Foreskin melanocyte (primary cell): ENCODE measurements at places on chromosomes 2 and 18.
A peak's percentile ranks its signal among the peaks of the same experiment; 100 is the strongest.

GRCh38 chr2:229832510-229832898 is 89.3 kb downstream of the TRIP12 start:
- DNase-seq = no peak

- no peak for DNase-seq
Observed at GRCh38 chr2:224884188-224884587, 158.1 kb downstream of the DOCK10 start.

DNA sequence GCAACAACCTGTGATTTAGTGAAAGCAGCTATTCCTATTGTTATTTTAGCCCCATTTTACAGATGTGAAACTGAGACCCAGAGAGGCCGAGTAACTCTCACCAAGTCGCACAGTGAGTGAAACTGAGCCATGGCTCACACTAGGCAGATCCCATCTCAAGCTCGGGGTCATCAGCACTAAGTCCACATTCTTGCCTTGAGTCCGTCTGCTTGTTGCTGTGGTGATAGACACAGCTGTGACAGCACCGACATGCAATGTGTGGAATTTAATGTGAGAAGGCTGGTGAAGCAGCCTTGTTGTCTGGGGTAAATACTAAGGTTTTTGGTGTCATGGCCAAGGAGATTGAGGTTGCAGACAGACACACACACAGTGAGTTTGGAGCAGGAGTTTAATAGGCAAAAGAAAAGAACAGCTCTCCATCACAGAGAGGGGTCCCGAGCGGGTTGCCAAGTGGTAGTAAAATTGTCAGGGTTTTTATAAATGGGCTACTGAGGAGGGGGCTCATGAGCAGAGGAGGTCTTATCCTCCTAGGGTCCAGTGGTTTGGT is 40.2 kb upstream of the GMCL1 start:
- no peak for DNase-seq

DNA sequence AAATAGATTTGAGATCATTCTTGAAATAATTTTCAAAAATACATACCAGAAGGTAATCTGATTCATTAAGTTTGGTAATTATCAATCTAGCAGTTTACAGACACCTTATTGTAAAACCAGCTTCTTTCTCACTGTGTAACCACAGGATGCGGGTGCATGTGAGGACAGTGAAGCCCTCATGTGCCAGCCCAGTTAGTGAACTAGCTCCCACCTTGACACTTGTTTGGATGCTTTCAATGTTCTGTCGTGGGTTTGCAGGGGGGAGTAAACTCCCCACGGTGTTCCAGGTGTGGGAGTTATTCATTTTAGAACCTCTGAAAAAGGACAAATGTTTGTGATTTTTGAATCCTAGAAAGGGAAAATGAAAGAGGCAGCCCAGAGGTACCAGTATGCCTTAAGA is 59.0 kb downstream of the WDSUB1 start:
- DNase-seq = no peak

- DNase-seq = peak; percentile 68
Observed at GRCh38 chr2:28390746-28391563, 1.7 kb upstream of the FOSL2 start.

GRCh38 chr2:1249897-1250687 is 163.2 kb upstream of the TPO start:
- DNase-seq = no peak

DNA sequence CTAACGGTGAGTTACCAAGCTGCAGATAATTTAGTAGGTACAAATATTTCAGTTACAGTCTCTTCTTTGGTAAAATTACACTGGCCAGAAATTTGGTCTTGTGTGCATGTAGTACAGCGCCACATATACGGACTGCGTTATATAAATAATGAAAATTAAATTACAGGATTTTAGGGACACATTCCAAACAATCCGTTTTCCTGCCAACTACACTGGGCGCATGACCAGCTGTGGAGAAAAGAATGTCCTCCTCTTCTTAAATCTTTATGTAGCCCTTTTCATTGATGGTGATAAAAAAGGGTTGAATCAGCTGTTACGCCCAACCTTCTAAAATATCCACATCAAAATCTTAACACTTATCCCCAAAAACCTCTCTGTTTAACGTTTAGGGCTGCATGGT is 37.5 kb downstream of the TCF4 start:
- DNase-seq = no peak

- no peak for DNase-seq
Observed at GRCh38 chr18:37571266-37571665, 5.7 kb upstream of the CELF4 start.

DNA sequence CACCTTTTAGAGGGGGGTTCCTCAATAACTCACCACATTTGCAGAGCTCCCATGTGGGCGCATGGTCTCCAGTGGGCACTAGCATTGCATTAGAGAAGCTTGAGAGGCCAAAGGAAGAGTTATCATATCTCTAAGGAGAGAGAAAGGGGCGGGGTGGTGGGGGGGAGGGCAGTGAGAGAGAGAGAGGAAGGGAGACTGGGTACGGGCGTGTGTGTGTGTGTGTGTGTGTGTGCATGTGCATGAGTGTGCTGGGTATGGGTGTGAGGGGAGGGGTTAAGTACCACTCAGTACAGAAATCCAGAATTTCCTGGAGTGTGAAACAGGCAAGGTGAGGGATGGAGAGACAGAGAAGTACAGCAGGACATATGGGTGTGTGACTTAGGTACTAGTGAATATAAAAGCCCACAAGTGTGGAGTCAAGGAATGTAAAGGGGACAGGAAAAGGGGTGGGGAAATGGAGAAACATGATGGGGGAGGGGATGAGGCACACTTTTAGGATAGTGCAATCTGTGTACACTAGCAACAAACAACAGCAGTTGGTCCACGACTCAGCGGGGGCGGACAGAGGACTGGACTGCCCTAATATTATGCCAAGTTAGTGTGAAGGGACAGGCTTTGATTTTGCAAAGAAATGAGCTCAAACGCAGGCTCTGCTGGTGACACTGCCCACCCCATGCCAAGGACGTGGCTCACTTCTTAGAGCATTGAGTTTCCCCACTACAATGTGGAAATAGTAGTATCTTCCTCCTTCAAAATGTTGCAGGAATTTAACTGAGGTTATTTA is 91.3 kb downstream of the SPRED2 start:
- DNase-seq = no peak

- no peak for DNase-seq
Observed at GRCh38 chr2:184598316-184599053, at the start of gene ZNF804A. Gene ZNF804A (plus strand): TSS chr2:184598529. CDS start chr2:184598960, 431 bp downstream.

DNA sequence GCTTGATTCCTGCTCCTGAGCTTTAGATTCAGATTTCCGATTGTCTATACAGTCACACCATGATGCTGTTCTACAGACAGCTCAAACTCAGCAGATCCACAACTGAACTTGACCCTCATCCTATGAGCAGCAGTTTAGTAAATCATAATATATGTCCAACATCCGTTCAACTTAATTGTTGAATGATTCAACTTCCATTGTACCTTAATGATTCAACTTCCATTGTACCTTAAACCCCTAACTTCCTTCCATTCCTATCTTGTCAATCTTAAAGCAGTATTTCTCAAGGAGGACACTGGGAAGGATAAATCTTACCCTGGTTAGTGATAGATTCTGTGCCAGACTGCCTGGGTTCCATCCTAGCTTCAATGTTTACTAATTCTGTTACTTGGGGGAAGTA is 60.1 kb downstream of the PIGN start:
- DNase-seq = no peak
